ENCODE measurements at places on chromosomes 6 and 20.
A peak's percentile ranks its signal among the peaks of the same experiment; 100 is the strongest.

GRCh38 chr6:16415677-16416076 lies 177.3 kb downstream of the GMPR start:
- no peak for DNase-seq

- DNase-seq: peak; percentile 32
Measured at GRCh38 chr6:81105998-81106397, 646.5 kb downstream of the TENT5A start.

GRCh38 chr6:41783106-41783780 lies 2.7 kb downstream of the PRICKLE4 start:
- DNase-seq: no peak

DNA sequence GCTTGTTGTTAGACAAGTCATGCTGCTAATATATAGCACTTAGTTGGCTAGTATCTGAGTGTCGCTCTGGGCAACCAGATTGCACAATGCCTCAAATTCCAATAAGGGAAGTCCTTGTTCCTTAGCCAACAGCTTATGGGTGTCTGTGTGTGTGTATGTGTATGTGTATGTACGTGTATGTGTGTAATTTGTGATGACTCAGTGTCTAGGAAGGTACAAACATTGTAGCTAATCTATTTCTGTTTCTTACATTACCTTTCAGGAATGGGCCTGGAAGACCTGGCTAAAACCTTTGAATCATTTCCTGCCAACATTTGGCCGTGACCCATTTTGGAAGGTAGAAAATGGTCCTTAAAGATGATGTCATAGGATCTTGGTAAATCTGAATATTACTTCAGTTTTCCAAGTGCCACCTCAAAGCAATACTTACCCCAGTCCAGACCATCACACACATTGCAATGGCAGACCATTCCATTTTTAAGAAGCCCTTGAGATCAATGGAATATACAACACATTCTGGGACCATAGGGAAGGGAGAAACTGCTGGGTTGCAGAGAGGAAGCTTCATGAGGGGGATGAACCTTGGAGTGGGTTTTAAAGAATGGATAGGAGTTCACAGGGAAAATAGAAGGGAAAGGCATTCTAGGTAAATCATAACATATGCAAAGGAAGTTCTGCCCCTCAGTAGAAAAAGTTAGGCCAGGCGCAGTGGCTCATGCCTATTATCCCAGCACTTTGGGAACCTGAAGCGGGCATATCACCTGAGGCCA lies 25.1 kb downstream of the NEDD9 start:
- peak; percentile 86 for DNase-seq

DNA sequence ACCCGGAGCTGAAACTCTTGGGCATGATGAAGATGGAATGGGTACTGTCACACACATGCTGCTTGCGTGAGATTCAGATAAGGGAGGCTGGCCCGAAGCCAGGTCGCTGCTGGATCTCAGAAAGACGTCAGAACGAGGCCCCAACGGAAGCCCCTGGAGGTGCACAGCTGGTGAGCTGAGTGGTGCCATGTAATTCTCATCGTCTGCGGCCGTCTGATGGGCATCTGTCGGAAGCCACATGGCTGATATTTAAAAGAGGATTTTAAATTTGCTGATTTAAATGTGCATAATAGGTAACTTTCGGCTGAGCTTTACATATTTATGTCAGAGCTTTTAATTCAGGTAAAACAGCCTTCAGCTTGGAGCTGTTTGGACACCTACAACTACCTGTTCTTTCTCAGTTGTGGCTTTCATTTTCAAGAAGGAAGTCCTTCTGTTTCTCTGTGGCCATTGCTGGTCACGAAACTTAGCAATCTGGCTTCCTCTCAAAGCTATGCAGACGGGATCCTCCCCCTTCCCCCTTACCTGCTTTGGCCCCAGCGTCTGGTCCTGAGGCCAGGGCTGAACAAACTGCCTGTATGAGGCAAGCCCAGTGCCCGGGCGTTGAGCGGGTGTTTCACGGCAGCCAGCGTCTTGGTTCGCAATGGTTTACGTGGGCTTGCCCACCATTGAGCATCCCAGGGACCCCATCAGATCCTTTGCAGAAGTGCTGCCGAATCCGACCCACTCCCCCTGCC lies 9.2 kb downstream of the SLCO4A1 start:
- DNase-seq: no peak
